Hematopoietic multipotent progenitor cell treated with erythropoietin and hydrocortisone succinate and interleukin-3 and kit ligand, for 15 days (in vitro differentiated cells): ENCODE measurements at places on chromosomes 1 and 21.

GRCh38 chr1:201072149-201072548 lies 40.1 kb downstream of the CACNA1S start:
- DNase-seq: no peak

- peak; percentile 27 for DNase-seq
Measured at GRCh38 chr1:159854693-159855192, 7.7 kb downstream of the VSIG8 start.

DNA sequence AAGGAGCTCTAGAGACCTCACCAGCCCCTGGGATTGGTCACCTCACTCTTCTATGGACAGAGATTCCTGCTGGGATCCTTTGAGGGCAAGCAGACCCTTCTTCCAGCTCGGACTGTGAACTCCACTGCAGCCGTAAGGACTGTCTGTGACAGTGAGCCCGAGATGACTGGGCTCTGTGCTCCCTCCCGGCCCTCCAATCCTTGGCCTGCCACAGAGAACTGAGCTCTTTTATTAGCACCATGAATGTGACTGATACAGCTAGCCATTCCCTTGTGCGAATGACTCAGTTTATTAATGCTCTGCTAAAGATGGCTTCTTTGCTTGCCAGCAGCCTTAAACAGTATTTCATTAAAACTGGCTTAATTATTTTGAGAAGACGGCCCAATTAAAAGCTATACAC lies 194.6 kb upstream of the LMO4 start:
- no peak for DNase-seq

- DNase-seq: no peak
Measured at GRCh38 chr1:45093334-45093733, 81.3 kb downstream of the UROD start.

DNA sequence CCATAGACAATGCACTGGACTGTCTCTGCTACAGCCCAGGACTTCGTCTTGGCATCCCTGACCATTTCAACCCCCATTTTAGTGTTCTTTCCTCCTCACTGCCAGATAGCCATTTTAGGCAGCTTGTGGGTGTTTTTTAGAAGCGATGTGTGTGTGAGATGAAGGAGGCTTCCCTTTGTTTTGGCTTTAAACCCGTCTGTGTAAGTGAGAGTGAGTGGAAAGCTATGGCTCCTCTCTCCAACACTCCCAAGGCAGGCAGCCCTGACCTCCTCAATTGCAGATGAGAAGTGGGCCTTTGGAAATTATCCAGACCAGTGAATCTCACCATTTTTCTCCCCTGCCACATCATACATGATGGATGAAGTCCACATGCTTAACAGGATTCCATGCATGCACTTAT lies 70.3 kb upstream of the PGBD5 start:
- DNase-seq: no peak

DNA sequence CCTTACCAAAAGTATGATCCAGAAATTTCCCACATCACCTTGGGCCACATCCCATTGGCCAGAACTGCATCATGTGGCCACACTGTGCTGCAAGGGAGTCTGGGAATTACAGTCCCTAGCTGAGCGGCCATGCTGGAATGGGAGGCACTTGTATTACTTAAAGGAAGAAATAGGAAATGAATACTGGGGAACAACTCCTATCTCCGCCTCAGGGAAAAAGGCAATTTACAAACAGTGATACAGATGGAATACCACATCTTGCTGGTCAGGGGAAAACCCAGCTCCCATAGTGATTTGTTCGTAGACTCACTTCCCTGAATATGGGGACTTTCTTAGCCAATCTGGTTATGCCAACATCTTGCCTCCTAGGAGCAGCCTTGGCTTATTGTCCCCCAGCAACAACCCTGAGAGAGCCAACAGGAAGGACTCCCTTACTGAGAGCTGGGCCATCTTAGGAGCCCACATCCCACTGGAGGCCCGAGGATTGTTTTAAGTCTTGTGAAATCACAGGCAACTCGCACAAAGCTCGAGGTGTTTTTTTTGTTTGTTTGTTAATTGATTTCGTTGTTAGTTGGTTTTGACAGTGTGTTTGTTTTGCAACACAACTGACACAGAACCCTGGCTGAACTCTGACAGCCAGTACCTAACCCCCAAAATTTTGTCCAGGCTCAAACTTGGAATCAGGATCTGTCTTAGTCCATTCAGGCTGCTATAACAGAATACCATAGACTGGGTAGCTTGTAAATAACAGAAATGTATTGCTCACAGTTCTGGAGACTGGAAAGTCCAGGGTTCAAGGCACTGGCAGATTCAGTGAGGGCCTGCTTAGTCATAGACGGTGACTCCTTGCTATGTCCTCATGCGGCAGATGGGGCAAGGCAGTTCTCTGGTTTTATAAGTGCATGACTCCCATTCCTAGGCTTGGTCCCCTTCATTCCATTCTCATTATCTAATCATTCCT lies 14.9 kb downstream of the CDA start:
- DNase-seq: no peak

DNA sequence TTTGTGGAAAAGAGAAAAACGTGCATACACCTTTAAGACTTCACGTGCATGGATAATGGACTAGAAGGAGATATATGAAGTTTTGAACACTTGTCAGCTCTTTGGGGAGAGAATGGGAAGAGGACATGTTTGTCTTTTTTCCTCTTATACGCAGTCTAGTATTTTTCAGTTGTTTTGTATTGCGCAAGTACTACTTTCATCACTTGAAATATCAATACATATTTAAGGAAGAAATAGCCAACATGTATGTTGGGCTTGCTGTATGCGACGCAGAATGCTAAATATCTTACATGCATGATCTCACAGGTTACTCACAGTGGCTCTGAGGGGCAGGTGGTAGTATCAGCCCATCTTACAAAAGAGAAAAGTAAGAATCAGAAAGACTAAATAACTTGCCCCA lies 176.5 kb upstream of the RUNX1 start:
- no peak for DNase-seq

GRCh38 chr1:184380468-184380867 lies 6.4 kb upstream of the C1orf21 start:
- DNase-seq: no peak

- DNase-seq: no peak
Measured at GRCh38 chr1:53448241-53448841, 10.9 kb upstream of the DMRTB1 start.

DNA sequence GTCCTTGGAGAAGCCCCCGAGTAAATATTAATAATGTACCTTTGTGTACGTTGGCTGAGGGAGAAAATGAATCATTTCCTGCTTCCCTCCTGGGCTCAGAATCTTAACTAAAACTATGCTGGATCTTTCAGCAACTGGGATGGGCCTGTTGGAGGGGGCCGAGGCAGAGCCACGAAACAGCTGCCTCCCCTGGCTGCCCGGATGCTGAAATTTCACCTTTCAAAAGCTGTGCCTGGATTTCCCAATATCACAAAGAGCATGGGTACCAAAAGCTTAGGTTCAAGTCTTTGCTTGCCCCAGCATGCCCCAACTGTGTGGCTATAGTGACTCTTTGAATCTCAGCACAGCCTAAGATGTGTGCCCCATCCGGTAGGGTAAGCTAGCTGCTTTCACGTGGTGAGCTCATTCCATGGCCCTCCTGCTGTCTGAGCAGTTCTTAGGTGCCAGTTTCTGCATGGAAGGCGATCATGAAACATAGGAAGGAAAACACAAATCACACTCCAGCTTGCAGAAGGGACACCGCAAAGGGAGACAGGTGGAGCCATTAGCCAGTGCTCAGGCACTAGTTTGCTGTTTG lies 473.5 kb downstream of the PTPRU start:
- no peak for DNase-seq

GRCh38 chr1:227885648-227886502 lies 61.9 kb downstream of the WNT9A start:
- DNase-seq: peak; percentile 30
